ENCODE measurements at places on chromosomes 2 and 18. TPM values are rescaled to one million over a fixed set of nuclear protein-coding genes. Genes with fewer than 3 reads are reported as not detected.

GRCh38 chr2:65722028-65722778, 289.8 kb upstream of the SPRED2 start:
- DNase-seq: no peak
- no peaks in the 10 kb centered on the region for H3K4me1 ChIP-seq
- H3K27ac ChIP-seq: no peak overlapping the region
- H3K36me3 ChIP-seq: no peaks in the 10 kb centered on the region
- H3K27me3 ChIP-seq: peaks cover 4% of the 10 kb centered on the region
- H3K4me3 ChIP-seq: no peak overlapping the region

Gene FTCDNL1
- total RNA-seq: 2.4 TPM

DNA sequence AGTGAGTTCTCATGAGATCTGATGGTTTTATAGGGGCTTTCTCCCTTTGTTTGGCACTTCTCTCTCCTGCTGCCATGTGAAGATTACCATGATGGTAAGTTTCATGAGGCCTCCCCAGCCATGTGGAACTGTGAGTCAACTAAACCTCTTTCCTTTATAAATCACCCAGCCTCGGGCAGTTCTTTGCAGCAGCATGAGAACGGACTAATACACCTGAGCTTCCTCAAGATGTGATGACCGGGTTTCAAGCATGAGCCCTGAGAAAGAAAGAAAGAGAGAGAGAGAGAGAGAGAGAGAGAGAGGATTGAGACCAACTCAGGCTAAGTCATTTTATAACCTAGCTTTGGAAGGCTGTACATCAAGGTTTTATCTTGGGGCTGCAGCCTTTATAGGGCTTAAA, 167.7 kb upstream of the SERPINE2 start:
- no peaks in the 10 kb centered on the region for H3K36me3 ChIP-seq
- H3K4me1 ChIP-seq: no peaks in the 10 kb centered on the region

GRCh38 chr2:197867624-197868023, 63.2 kb downstream of the PLCL1 start:
- H3K36me3 ChIP-seq: no peaks in the 10 kb centered on the region
- H3K4me1 ChIP-seq: peaks cover 48% of the 10 kb centered on the region
- H3K27me3 ChIP-seq: no peaks in the 10 kb centered on the region
- no peak overlapping the region for H3K27ac ChIP-seq

- no peak overlapping the region for H3K27ac ChIP-seq
- no peak overlapping the region for H3K4me3 ChIP-seq
- H3K36me3 ChIP-seq: peaks cover 4% of the 10 kb centered on the region
- peaks cover 6% of the 10 kb centered on the region for H3K4me1 ChIP-seq
These were observed 41.7 kb downstream of the PLEKHM3 start for GRCh38 chr2:207983641-207984042.

- H3K27me3 ChIP-seq: no peaks in the 10 kb centered on the region
- H3K4me3 ChIP-seq: no peak overlapping the region
- no peaks in the 10 kb centered on the region for H3K36me3 ChIP-seq
- DNase-seq: no peak
- H3K4me1 ChIP-seq: no peaks in the 10 kb centered on the region
- no peak overlapping the region for H3K27ac ChIP-seq
These were observed 63.5 kb downstream of the TCF4 start for GRCh38 chr18:55524353-55525073.

Gene GLI2
- total RNA-seq: 0.12 TPM

DNA sequence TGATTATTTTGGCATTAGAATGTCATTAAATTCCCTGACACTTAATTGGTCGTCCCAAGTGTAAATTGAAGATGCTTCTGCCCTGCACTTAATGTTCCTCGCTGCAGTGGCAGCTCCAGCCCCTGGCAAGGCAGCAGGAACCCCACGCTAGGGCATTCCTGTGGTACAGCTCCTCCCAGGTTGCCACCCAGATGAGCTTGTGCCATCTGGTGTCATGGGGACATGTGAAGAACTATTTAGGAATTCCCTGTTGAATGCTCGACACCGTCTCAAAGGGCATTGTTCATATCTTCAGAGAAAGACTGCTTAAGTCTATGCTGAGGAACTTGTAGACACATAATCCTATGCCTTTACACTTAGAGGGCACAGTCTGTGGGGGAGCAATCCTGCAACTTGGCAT, 38.9 kb downstream of the BCL2L11 start:
- H3K27ac ChIP-seq: no peak overlapping the region
- no peak for DNase-seq
- no peak overlapping the region for H3K4me3 ChIP-seq
- H3K27me3 ChIP-seq: peaks cover 2% of the 10 kb centered on the region
- peaks cover 37% of the 10 kb centered on the region for H3K4me1 ChIP-seq

DNA sequence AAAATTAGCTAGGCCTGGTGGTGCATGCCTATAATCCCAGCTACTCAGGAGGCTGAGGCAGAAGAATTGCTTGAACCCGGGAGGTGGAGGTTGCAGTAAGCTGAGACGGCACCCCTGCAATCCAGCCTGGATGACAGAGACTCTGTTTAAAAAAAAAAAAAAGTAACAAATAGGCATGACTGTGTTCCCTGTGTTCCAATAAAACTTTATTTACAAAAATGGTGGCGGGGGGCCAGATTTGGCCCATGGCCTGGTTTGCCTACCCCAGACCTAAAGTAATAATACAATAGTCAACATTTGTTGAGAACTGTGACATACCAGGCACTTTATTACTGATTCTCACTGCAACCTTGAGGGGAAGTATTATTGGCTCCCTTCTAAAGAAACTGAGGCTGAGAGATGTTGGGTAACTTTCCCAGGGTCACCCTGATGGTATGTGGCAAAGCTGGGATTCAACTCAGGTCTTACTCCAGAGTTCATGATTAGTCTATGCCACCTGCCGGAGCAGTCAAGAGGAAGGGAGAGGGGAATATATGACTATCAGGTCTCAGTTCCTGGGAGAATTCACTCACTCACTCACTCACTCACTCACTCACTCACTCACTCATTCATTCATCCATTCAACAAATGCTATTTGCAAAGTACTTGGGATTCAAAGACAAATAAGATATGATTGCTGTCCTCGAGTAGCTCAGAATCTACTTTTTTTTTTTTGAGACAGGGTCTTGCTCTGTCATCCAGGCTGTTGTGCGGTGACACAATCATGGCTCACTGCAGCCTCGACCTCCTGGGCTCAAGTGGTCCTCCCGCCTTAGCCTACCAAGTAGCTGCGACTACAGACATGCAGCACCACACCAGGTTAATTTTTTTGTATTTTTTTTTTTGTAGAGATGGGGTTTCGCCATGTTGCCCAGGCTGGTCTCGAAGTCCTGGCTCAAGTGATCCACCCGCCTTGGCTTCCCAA, 14.3 kb upstream of the KCMF1 start:
- H3K4me1 ChIP-seq: peaks cover 9% of the 10 kb centered on the region
- no peaks in the 10 kb centered on the region for H3K27me3 ChIP-seq
- no peak overlapping the region for H3K4me3 ChIP-seq

- H3K4me1 ChIP-seq: no peaks in the 10 kb centered on the region
- no peak overlapping the region for H3K27ac ChIP-seq
- no peak overlapping the region for H3K4me3 ChIP-seq
- no peaks in the 10 kb centered on the region for H3K36me3 ChIP-seq
- no peaks in the 10 kb centered on the region for H3K27me3 ChIP-seq
- no peak for DNase-seq
These were observed 301.3 kb upstream of the RAB12 start for GRCh38 chr18:8307960-8308359.

- no peak overlapping the region for H3K27ac ChIP-seq
- H3K4me1 ChIP-seq: no peaks in the 10 kb centered on the region
- H3K27me3 ChIP-seq: no peaks in the 10 kb centered on the region
- H3K36me3 ChIP-seq: peaks cover 32% of the 10 kb centered on the region
These were observed 28.7 kb downstream of the LNPK start for GRCh38 chr2:175973373-175973772.

GRCh38 chr18:39840406-39840805, 2114.6 kb upstream of the PIK3C3 start:
- H3K27me3 ChIP-seq: peaks cover 22% of the 10 kb centered on the region
- no peaks in the 10 kb centered on the region for H3K36me3 ChIP-seq
- H3K27ac ChIP-seq: no peak overlapping the region
- no peak overlapping the region for H3K4me3 ChIP-seq
- no peaks in the 10 kb centered on the region for H3K4me1 ChIP-seq
- DNase-seq: no peak

Gene SCYGR4
- total RNA-seq: not detected

Gene ZBTB7C
- 0.10 TPM for total RNA-seq

DNA sequence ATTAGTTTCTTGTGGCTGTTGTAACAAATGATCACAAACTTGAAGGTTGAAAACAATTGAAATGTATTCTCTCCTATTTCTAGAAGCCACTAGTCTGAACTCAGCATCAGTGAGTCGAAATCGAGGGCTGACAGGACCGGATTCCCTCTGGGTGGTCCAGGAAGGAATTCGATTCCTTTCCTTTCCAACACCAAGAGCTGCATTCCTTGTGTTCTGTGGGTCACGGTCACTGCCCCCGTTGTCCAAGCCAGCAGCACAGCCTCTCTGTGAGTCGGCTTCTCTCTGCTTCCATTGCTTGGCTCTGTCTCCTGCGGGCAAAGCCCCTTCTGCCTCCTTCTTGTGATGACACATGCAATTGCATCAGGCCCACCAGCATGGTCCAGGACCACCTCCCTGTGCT, 67.3 kb downstream of the SMIM21 start:
- no peaks in the 10 kb centered on the region for H3K4me1 ChIP-seq
- H3K4me3 ChIP-seq: no peak overlapping the region
- H3K27ac ChIP-seq: no peak overlapping the region
- H3K27me3 ChIP-seq: no peaks in the 10 kb centered on the region
- no peaks in the 10 kb centered on the region for H3K36me3 ChIP-seq

Gene ITGB6
- not detected for total RNA-seq

Gene RBKS
- total RNA-seq: 1.2 TPM

DNA sequence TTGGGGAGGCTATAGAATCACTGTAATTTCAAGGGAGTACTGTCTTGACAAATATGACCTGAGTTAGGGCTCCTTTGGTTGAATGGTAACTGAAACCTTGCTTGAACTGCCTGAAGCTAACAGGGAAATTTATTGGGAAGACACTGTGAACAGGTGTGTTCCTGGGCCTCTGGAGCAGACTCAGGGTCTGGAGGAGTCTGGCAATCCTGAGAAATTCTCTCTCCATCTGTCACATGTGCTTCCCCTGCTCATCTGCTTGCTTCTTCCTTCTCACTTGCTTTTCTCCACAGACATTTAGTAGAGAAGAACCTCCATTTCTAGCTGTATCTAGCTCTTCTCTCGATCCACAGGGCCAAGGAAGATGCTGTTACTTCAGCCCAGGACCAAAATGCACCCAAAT, 476.5 kb downstream of the LRP1B start:
- H3K27ac ChIP-seq: no peak overlapping the region
- no peak for DNase-seq
- no peaks in the 10 kb centered on the region for H3K36me3 ChIP-seq
- H3K4me3 ChIP-seq: no peak overlapping the region

Gene FER1L5
- not detected for total RNA-seq

DNA sequence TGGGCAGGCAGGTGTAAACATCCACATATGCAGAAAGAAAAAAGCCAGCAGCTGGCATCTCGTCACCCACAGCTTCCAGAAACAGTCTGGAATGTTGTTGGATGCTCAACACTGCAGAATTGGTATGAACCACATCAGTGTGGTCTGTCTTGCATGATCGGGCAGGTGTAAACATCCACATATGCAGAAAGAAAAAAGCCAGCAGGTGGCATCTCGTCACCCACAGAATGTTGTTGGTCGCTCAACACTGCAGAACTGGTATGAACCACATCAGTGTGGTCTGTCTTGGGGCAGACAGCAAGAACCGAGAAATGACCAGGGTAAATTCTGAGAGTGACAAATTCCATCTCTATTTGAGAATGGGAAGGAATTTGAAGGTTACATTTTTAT, 39.6 kb downstream of the DOCK10 start:
- no peak overlapping the region for H3K4me3 ChIP-seq
- peak; percentile 49 for DNase-seq
- H3K36me3 ChIP-seq: peaks cover 60% of the 10 kb centered on the region
- peak overlapping the region; percentile 77 for H3K27ac ChIP-seq
- H3K4me1 ChIP-seq: peaks cover 78% of the 10 kb centered on the region

Gene PLGLB1
- total RNA-seq: 4.7 TPM

GRCh38 chr2:118171546-118171945, 83.3 kb downstream of the INSIG2 start:
- H3K27me3 ChIP-seq: peaks cover 11% of the 10 kb centered on the region
- no peaks in the 10 kb centered on the region for H3K36me3 ChIP-seq
- DNase-seq: no peak
- H3K4me3 ChIP-seq: no peak overlapping the region
- peaks cover 1% of the 10 kb centered on the region for H3K4me1 ChIP-seq

DNA sequence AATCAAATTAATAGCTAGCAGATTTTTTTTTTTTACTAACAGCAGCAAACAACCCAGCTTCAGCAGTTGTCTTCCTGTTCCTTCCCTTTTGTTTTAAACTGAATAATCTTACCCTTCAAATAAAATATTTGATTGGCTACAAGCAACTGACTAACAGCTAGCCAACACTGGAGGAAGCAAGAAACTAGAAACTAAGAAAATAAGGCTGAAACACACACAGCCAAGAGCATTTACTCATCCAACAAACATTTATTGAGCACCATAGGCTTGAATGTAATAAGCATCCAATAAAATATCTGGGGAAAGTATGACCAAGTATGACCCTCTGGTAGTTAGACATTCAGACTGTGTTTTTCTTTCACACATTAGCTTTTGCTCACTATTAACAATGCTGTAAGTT, 189.2 kb downstream of the CD226 start:
- H3K36me3 ChIP-seq: peaks cover 40% of the 10 kb centered on the region
- peaks cover 42% of the 10 kb centered on the region for H3K4me1 ChIP-seq
- no peak for DNase-seq
- peak overlapping the region; percentile 46 for H3K27ac ChIP-seq
- no peaks in the 10 kb centered on the region for H3K27me3 ChIP-seq

Gene ADD2
- total RNA-seq: 19.5 TPM

Gene B3GNT7
- total RNA-seq: not detected

DNA sequence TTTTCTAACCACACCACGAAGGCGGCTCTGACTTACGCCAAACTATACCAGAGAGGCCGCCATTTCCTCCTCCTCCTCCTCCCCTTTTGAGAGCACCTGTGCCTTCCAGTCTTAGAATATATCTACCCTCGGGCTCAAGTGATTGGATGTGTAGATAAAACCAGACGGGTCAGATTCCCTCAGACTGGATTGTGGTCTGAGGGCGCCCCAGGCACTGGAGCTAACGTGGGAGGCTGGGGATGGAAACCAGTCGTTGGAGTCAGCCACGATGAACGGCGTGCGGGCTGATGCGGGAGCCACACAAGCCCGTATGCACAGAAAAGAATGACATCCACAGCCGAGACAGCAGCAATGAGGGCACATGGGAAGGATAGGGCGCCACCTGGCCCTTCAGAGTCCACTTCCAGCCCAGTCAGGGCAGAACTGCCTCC, 12.3 kb upstream of the ODC1 start:
- no peak for DNase-seq
- H3K27ac ChIP-seq: peak overlapping the region; percentile 25
- H3K36me3 ChIP-seq: no peaks in the 10 kb centered on the region
- H3K4me1 ChIP-seq: no peaks in the 10 kb centered on the region
- H3K4me3 ChIP-seq: no peak overlapping the region
